Osteoblast (primary cell): ENCODE measurements at places on chromosomes 2 and 18. TPM values are rescaled to one million over a fixed set of nuclear protein-coding genes. Genes with fewer than 3 reads are reported as not detected.

The HK2 gene
- 74.6 and 76.4 TPM in 2 replicates for total RNA-seq

The LRRTM1 gene
- 0.29 TPM in 1 of 2 replicates, not detected in the other for total RNA-seq

The NCL gene
- 92.6 and 100 TPM in 2 replicates for total RNA-seq

The CYP27A1 gene
- 21.2 and 25.0 TPM in 2 replicates for total RNA-seq

The BMP10 gene
- not detected in 2 replicates for total RNA-seq

The SLC38A11 gene
- not detected in 2 replicates for total RNA-seq

The PKDCC gene
- total RNA-seq, result 1.2 and 4.0 TPM in 2 replicates

The ATP6V1B1 gene
- total RNA-seq, result 0.88 and 2.5 TPM in 2 replicates

The ITGA4 gene
- 5.3 and 9.0 TPM in 2 replicates for total RNA-seq

The RUFY4 gene
- total RNA-seq, result not detected in 2 replicates

The CPO gene
- not detected in 2 replicates for total RNA-seq

The ASXL3 gene
- not detected in 2 replicates for total RNA-seq

DNA sequence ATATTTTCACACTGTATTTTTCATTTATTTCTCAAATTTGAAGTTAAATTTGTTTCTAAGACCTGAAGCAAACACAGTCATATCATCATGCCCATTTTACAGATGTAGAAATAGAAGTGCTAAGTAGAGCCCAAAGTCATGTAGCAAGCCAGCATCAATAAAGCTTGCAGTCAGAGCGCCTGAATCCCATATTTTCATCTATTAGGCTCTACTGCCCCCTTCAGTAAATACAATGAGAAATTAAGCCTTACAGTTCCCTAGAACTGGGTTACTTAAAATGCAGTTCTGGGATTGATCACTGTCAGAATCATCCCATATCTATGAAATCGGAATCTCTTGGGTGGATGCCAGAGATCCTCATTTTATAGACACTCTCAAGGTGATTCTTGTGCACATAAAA, 419.9 kb downstream of the TGIF1 start:
- DNase-seq, result no peak

DNA sequence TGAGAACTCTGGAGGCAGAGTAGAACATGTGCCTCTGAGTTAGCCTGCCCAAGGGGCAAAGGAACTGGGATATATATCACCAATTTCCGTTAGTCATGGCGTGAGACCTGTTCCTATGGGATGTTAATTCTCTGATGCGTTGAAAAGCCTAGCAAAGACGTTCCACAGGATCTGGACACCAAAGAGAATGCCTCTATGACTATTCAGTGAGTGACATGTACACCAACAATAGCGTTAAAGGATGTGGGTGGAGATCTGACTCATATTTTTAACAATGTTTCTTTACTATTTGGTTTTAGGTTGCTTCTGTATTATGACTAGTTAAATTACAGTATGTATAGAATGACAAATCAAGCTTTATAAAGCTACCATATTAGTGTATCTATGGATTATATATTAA, 320.9 kb upstream of the MC4R start:
- no peak for DNase-seq

GRCh38 chr18:10169064-10169562, 255.3 kb downstream of the VAPA start:
- DNase-seq, result peak; percentile 73

DNA sequence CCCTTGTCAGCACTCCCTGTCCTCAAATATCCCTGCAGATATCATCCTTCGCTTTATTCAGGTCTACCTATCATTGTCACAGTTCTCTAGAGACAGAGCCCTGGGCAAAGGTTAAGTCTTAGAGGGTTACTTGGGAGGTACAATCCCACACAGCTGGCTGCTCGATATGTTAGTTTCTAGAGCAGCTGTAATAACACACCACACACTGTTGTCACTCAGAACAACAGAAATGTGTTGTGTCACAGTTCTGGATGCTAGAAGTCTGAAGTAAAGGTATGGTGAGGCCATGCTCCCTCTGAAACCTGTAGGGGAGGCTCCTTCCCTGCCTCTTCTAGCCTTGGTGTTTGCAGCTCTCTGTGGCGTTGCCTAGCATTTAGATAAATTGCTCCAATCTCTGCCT, 9.9 kb upstream of the RAPGEF4 start:
- DNase-seq, result no peak

DNA sequence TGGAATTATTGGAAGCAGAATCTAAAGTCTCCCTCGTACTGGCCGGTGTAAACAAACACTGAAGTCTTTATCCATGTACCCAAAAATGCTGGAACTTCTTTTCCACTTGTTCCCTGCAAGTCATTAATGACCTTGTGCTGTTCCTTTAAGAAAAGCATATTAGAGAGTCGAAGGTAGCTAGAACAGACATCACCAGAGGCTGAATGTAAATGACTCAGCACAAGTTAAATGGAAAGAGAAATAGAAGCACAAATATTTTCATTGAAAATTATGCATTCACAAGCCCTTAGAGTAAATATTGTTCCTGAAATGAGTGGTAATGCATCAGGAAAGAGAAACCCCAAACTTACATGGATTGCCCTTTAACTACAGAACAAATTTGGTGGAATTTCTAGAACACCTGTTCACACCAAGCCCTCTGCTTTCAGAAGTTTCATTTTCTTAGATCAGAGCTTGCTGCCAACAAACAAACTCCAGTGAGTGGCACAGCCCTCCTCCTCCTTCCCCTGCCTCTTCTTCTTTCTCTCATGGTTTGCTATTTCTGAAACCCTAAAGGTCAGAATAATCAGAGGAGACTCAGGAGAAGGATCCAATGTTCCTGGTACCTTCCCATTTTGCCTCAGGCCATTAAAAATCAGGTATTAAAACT, 264.3 kb downstream of the TXNL1 start:
- DNase-seq, result no peak

- peak; percentile 97 for DNase-seq
Observed at GRCh38 chr2:25215948-25216679, 47.7 kb upstream of the POMC start.

DNA sequence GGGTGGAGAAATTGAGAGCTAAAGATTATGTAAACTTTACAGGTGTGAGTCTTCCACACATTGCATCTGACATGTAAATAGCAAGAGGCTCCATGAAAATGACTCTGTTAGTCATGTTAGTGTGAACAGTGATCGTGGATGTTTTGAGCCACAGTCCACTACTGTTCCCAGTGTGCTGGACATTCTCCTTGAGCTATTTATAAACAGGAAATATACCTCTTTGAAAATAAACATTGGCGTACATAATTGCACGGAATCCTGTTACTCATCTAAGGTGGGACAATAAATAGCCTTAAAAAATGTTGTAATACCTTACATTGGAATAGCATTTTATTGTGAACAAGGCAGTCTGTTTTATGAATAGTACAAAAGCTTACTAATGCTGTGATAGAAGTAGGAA, 37.0 kb downstream of the LIMS1 start:
- DNase-seq, result no peak

DNA sequence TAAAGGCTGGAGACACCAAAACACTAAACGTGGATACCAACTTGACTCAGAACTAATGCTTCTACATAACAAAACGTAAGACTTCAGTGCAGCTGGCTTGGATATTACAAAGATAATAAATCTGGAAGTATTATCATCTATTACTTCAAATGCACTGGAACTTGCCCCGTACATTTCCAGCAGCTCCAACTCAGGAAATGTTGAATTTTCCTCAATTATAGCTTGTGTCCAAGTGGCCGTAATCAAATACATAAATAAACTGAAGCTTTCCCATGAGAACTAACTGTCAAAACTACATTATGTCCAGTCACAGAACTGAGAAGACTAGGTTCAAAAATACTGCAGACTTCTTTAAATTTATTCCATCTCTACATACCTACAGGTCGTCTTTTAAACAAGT, 6.2 kb downstream of the PDE1A start:
- DNase-seq, result no peak

DNA sequence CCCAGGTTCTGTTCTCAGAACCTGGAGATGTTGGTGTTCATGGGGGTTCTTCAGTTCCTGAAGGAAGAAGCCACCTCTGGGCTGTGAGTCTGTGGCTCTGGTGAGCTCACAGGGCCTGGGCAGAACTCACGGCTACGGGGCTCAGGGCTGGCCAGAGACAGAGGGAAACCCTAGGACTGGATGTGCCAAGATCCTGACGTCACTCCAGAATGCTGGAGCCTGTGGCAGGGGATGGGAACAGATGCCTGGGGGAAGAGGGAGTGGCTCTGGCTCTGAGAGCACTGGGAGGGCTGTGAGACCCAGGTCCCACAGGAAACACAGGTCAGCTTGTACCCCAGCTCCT, at the start of gene OTOF:
OTOF (minus strand) TSS at position 214 of the 343 bp plus-strand sequence.
- DNase-seq, result peak; percentile 98

DNA sequence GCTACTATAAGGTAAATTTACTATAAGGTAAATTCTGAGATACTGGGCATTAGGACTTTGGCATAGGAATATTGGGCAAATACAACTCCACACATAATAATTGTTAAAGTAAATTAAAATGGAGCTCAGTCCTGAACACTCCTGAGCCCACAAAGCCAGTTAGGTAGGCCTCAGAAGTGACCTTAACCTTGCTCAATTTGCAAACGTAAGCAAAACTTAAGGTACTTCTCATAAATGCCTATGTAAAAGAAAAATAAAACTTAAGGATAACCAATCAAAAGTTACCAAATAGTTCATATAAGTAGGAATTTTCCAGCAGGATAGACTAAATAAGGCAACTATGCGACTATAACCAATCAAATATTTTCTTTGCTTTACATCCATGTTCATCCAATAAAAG, 197.7 kb downstream of the MC4R start:
- no peak for DNase-seq

- DNase-seq, result no peak
Observed at GRCh38 chr2:230886671-230887071, 21.9 kb downstream of the ITM2C start.

- DNase-seq, result no peak
Observed at GRCh38 chr2:54503192-54503591, 47.1 kb downstream of the SPTBN1 start.

- no peak for DNase-seq
Observed at GRCh38 chr2:194363878-194364277, 1293.1 kb upstream of the SLC39A10 start.

- no peak for DNase-seq
Observed at GRCh38 chr2:56287974-56288373, 104.2 kb downstream of the CCDC85A start.

- no peak for DNase-seq
Observed at GRCh38 chr2:47437287-47437686, 34.3 kb downstream of the MSH2 start.

DNA sequence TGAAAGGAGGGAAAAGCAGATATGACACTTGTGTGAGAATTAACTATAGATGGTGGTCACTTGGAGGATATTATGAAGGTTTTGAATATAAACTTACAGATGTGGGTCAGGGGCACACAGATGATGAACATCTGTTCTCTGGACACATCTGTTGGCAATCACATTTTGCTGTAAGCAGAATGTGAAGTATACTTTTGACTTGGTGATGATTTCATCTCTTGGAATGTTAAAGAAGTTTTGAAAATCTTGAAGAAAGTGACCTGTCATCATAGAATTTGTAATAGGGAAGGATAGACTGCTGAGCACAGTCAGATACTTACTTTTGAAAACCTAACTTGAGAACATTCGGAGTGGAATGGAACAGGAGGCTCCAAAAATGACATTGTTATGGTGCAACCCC, 40.2 kb downstream of the PIKFYVE start:
- DNase-seq, result no peak

GRCh38 chr2:135055182-135055786, 3.2 kb downstream of the RAB3GAP1 start:
- peak; percentile 49 for DNase-seq

DNA sequence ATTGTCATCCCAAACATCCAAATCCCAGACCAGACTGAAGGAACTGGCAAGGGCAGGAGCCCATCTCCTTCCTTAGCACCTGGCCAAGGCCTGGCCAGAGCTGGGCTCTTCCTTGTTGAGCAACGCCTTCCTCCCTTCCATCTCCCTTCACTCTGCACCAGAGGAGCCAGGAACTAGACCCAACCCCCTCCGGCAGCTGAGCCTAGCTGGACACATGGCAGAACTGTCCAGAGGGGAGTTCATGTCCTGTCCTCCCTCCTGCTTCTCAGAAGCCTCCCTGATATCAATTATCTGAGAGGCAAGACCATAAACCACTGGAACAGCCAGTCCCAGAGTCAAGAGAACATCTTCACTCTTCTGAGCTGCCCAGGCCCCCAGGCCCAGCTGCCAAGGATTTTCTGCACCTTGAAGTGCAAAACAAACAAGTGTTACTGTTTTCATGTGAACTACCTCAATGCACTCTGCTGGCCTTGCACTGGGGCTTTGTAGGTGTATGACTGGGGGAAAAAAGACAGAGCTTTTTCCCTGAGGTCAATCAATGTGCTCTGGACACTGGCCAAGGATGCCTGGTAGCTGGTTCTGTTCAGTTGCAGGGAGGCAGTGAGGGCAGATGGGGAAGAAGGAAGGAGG, 107.6 kb upstream of the MSH6 start:
- DNase-seq, result peak; percentile 47

DNA sequence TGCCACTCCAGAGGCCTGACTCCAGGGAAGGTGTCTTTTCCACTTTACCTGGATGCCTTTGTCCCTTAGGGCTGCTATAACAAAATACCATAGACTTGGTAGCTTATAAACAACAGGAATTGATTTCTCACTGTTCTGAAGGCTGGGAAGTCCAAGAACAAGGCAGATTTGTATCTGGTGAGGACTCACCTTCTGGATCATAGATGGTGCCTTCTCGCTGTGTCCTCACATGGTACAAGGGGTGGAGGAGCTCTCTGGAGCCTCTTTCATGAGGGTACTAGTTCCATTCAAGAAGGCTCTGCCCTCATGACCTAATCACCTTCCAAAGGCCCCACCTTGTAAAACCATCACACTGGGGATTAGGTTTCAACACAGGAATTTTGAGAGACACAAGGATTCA, 52.1 kb downstream of the SLC4A3 start:
- DNase-seq, result no peak

DNA sequence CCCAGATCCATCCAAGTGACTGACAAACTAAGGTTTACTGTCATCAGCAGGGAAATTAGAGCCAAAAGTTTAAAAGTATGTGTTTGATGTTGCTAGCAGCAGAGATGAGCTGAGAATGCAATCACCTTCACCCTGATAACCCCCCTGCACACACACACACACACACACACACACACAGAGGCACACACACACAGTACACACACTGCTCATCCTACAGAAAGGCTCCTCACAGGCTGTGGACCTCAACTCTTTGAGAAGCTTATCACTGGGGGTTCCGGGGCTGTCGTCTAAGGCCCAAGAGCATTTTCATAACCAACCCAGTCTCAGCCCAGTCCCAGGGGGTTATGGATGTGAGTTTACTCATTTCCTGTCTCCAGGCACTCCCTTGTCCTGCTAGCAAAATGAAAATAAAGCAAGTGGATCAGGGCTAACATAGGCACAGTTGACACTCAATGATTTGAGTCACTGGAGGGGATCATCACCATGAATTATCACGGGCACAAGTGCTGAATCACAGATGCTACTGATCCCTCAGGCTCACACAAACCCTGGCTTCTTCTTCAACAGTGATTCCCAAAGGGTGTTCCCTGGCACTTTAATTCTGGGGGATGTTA, 76.6 kb downstream of the ALK start:
- no peak for DNase-seq

- peak; percentile 17 for DNase-seq
Observed at GRCh38 chr2:102112271-102112670, 30.3 kb upstream of the IL1R1 start.

GRCh38 chr2:160321006-160321405, 120.9 kb upstream of the ITGB6 start:
- no peak for DNase-seq
